Stimulated activated CD4-positive, alpha-beta T cell treated with anti-CD3 and anti-CD28 coated beads, Interleukin-15, amount 100 ng/mL, for 1 hour (primary cell): ENCODE measurements at places on chromosomes 6 and 20.

GRCh38 chr20:4864311-4864752 lies 137.0 kb downstream of the SLC23A2 start:
- DNase-seq: no peak

DNA sequence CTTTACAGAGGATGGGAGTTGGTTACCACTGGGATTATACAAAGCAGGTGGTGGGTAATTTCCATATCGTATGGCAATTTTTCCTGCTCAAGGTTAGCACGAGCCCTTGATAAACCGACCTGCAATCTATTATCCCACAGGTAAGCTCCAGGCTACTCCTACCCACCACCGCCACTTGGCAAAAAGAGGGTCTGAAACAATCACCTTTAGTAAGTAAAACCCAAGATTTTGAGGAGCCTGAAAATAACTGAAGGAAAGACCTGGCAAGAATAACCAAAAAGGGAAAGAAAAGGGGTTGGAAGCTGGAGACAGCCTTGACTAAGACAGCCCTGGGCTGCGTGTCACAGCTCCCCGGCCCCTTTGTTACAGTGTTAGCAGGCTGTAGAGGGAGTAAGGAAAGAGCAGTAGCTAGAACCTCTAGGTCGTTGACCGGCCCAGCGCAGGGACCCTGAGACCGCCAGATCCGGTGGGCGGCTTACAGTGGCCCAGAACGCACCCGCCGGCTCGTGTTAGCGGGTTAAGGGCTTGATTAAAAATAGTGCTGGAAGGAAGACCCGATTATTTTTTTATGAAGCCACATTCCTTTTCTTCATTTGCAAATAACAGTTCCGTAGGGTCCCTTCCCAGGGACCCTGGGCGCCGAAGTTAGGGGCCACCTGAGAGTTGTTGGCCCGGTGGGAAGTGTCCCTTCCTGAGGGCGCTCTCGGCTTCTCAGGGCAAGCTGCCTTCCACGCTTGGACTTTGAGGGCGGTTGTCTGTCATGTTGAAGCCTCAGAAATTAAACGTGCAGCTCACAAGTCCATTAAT lies 30.5 kb downstream of the TFAP2B start:
- DNase-seq: no peak

- DNase-seq: no peak
Measured at GRCh38 chr6:145071836-145072235, 663.5 kb downstream of the EPM2A start.

DNA sequence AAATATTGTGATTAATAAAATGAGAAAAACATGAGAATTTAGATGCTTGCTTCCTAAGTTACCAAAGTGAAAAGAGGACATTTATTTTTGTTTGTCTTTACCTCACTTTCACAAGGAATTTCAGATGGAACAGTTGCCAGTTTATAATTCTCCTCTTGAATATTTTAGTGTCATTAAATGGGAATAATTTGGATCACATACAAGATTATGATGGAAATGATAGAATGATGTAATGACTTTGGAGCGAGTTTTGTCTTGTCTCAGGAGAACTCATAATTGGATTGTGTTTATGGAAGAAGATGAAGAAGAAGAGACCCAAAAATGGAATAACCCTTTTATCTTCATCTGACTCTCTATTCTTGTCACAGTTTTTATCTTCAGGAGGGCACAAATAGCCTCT lies 172.9 kb upstream of the FLRT3 start:
- DNase-seq: no peak

DNA sequence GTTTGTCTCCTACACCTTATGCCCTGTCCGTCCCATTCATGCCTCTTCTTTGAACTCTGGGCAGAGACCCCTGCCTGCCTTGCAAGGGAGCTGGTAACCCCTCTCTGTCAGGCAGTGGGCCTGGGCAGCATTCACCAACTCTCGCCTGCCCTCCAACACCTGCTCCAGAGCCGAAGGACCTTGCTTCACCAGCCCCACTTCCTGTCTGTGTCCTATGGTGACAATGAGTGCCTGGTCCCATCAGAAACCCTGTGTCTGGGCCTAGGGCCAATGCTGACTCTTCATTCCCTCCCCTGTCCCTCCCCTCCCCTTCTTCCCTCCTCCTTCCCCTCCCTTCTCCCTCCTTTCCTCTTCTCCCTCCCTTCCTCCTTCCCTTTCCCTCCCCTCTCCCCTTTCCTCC lies 22.8 kb upstream of the PCMTD2 start:
- no peak for DNase-seq

- no peak for DNase-seq
Measured at GRCh38 chr6:148273962-148274752, 68.5 kb upstream of the SASH1 start.

DNA sequence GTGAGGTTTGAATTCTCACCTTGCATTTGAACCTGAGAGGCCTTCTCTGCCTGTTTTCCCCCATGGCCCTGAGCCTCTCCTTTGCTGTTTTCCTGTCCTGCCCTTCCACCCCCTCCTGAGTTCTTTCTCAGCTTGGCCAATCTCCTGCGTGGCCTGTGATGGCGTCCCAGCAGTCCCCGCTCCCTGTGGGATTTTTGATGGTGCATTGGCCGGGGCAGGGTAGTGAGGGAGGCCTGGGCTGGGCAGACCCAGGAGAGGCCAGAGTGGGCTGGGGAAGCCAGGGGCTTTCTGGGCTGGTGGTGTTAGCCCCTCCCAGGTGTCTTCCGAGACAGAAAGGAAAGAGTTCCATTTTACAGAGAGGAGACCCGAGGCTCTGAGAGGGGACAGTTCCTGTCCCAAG lies 6.3 kb downstream of the CEBPB start:
- DNase-seq: no peak

DNA sequence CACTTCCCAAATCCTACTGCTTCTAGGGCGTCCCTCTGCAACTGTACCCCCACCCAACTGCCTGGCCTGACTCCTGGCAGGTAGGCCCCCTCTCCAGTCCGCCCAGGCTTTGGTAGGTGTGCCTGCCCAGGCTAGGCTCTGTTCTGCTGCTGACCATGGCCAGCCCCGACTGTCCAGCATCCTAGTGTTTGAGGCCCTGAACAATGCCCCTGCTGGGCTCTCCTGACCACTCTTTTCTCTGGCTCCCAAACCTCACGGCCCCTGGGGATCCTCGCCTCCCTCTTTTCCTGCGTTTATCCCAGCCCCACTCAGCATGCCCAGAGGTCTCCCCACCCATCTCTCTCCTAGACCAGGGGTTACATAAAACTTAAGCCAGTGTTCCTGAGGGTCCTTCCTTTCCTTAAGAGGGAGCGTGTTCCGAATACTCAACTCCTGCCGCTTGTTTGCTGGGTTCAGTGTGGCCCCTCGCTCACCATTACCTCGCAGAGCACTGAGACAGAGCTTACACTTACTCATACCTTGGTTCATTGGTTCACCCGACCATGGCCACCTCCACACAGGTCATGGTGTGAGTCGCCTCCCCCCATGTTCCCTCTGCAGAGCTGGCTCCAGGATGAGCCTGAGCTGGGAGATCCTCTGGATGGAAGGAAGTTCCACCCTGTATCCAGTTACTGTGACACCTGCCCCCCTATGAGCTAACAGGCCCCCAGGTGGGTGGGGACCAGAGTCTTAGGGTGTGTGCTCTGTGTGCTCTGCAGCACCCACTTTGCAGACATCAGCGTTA lies 21.0 kb upstream of the MYT1 start:
- no peak for DNase-seq

DNA sequence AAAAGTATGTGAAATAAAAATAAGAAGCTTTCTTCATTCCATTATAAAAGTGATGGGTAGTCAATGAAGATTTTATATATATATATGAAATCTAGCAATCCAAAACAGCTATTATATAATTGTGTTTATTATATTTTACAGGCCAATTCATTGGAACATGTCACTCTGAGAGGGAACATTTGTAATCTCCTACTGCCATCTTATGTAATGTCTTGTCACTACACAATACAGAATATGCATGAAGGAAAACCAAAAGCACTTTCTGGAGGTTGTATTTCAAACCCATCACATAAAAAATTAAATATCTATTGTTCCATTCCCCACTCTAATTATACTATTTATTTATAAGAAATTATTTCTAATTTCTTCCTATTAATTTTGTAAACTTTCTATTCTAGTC lies 31.5 kb upstream of the IRAK1BP1 start:
- no peak for DNase-seq

- DNase-seq: no peak
Measured at GRCh38 chr6:77457720-77458349, 5.5 kb downstream of the HTR1B start.

GRCh38 chr20:5448449-5449118 lies 131.8 kb upstream of the PROKR2 start:
- peak; percentile 19 for DNase-seq

- DNase-seq: no peak
Measured at GRCh38 chr20:51022803-51023616, at the start of gene KCNG1. KCNG1 (minus strand) TSS chr20:51023107; CDS start chr20:51010338, 12,769 bp downstream.

DNA sequence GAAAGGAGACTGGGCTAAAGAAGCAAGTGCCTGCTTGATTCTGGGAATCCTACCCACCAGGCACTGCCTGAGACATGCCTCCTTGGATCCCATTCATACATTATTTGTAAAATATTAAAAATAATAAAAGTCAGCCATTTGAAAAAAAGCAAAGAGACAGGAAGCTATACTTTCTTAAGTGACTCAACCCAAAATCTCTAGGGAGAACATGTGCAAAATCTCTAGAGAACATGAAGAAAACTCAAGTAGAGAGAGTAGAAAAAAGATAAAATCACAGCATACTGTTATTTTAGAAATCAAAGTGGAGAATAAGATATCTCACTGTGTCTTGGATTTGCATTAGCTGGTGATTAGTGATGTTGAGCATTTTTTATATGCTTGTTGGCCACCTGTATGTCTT lies 197.2 kb upstream of the GGTLC1 start:
- DNase-seq: no peak

GRCh38 chr6:157272372-157272771 lies 50.9 kb downstream of the TMEM242 start:
- no peak for DNase-seq

DNA sequence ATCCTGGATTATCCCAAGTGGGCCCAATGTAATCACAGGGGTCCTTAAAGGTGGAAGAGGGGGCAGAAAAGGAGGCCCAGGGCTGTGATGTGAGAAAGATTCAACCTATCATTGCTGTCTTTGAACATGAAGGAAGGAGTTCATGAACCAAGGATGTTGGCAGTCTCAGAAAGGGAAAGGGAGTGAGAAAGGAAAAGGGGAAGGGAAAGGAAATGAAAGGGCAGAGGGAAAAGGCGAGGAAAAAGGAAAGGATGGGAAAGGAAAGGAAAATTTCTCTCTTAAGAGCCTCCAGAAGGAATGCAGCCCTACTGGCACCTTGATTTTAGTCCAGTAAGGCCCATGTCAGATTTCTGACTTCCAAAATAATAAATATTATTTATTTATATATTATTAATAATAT lies 687.8 kb downstream of the COL12A1 start:
- no peak for DNase-seq

- no peak for DNase-seq
Measured at GRCh38 chr6:89690944-89691324, 52.4 kb upstream of the LYRM2 start.

DNA sequence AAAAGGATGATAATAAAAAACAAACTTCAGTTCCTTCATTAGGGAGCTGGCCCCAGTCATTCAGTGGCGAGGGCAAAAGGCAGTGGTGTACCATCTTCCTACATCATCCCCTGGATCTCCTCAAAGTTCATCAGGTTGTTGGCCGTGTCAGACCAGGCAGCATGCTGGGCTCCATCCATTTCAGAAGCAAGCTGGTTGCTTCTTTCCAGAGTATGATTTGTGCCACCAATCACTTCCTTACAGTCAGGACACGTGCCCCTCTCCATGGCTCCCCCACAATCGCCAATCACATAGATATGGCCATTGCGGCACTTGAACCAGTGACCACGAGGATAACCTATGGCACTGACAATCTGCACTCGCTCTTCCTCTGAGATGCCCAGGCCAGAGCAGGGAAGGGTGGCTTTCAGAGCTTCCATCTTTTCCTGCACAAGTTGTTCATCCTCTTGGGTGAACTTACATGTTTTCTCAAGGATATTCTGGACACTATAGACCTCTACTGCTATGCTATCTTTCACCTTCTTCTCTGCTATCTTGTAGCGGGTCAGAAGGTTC lies 28.0 kb downstream of the DDX27 start:
- DNase-seq: no peak

DNA sequence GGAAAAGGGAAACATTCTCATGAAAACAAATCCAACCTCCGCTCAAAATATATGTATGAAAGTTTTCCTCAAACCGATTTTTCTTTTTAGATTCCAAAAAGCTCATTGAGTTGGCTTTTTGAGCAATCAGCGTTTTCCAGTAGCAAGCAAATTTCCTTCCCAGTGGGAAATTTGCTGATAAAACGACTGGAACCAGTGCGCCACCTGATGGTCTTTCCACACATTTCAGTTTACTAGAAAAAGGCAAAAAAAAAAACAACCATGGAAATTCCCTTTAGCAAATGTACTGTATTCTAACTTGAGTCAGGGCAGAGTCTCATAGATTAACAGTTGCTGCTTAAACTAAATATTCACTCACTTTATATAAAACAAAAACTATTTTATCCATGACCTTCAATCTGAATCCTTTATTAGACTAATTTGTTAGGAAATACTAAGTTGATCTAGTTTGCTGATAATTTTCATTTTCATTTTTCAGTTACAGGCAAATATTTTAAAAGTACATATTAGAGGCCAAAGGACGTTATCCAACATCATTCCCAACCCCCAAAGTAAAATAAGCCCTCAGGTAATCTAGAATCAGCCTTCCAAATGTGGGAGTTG lies 271.5 kb downstream of the FOXA2 start:
- DNase-seq: no peak

- DNase-seq: no peak
Measured at GRCh38 chr6:56891754-56892153, 63.2 kb upstream of the BEND6 start.

DNA sequence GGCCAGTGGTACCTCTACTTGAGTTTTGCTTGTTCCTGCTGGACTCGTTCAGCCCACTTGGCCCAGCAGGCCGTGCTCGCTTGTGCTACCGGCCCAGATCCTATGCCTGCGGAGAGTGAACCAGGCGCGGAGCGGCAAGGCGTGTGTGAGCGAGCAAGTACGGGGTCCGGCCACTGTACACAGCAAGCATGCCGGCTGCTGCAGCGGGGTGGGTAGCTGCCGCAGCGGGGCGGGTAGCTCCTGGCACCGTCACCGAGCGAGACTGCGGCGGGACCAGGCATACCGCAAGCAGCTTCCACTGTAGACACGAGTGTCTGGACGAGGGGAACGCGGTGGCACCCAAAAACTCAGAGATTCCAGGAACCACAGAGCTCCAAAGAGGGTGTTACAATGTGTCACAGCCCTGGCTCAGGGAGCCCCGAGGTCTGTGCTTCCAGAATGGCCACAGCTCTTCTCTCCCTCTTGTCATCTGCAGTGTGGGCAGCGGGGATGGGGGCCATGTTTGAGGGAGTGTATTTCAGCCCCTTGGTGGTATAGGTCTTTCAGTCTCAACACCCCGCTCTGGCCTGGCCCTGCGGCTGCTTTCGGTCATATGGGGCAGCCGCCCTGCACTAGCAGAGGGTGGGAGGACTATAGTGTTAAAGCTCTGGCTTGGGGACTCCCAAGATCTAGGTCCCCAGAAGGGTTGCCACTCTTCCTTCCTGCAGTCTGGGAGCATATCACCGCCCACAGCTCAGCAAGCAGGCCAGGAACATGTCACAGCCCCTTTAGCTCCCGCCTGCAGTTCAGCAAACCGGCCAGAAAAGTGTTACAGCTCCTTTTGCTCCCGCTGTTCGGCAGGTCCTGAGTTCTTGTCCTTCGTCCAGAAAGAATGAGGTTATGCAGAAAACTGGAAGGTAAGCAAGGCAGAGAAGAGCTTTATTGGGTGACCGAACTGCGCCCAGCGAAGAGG lies 6.1 kb upstream of the RWDD1 start:
- DNase-seq: no peak
